Tibial nerve (tissue), 4 donors: ENCODE measurements at places on chromosomes 11 and 22. TPM values are rescaled to one million over a fixed set of nuclear protein-coding genes. Genes with fewer than 3 reads are reported as not detected.

The KCNK4 gene
- total RNA-seq: not detected

The MRGPRF gene
- 34.2 TPM for total RNA-seq

The OR52A1 gene
- total RNA-seq: not detected

The ARHGAP42 gene
- total RNA-seq: 52.2 TPM

DNA sequence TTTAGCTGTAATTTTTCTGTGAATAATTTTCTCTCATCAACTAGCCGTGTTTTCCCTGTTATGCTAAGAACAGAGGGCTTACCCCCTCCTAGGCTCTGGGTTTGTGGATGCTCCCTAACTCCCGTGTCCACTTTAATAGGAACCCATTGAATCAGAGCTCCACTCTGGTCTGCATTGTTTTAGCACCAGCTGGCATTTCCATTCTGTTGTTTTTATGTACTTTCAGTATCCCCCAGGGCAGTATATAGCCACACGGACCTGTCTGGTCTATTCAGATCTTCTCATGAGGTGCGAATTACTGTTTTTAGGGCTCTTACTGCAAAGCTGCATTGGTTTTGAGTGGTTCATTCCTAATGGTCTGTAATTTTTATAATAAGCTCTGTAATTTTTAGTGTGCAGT, 16.0 kb downstream of the POLD3 start:
- no peak for DNase-seq
- no peak overlapping the region for H3K4me3 ChIP-seq
- H3K36me3 ChIP-seq: peaks cover 5% of the 10 kb centered on the region
- H3K27ac ChIP-seq: no peak overlapping the region
- H3K27me3 ChIP-seq: no peaks in the 10 kb centered on the region

GRCh38 chr11:35234460-35235156, 95.6 kb downstream of the CD44 start:
- H3K4me1 ChIP-seq: no peaks in the 10 kb centered on the region
- H3K4me3 ChIP-seq: no peak overlapping the region
- H3K27ac ChIP-seq: no peak overlapping the region

GRCh38 chr11:115256397-115257197, 247.6 kb downstream of the CADM1 start:
- no peak for DNase-seq
- no peaks in the 10 kb centered on the region for H3K36me3 ChIP-seq
- H3K27ac ChIP-seq: no peak overlapping the region
- H3K4me1 ChIP-seq: no peaks in the 10 kb centered on the region

DNA sequence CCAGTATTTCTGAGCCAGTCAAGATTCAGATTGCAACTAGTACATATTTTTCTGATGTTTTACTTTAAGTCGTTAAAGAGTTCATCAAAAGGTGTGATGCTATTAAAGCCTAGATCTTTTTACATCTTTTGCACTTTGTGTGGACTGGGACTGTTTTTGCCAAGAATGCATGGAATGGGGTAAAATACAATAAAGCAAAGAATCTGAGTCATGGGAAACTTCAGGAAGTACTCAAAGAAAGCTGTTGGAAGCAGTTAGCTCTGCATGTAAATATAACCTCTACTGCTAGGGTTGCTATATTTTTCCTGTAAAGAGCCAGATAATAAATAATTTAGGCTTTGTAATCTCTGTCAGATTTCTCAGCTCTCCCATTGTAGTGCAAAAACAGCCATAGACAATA, 20.9 kb downstream of the ATXN10 start:
- H3K36me3 ChIP-seq: peaks cover 5% of the 10 kb centered on the region
- H3K4me3 ChIP-seq: no peak overlapping the region
- no peaks in the 10 kb centered on the region for H3K27me3 ChIP-seq
- H3K27ac ChIP-seq: no peak overlapping the region
- DNase-seq: no peak
- H3K4me1 ChIP-seq: peaks cover 25% of the 10 kb centered on the region

- H3K27ac ChIP-seq: no peak overlapping the region
- no peaks in the 10 kb centered on the region for H3K4me1 ChIP-seq
- no peaks in the 10 kb centered on the region for H3K27me3 ChIP-seq
- no peak overlapping the region for H3K4me3 ChIP-seq
Observed at GRCh38 chr11:85762226-85762625, 48.7 kb downstream of the SYTL2 start.

GRCh38 chr22:23609983-23610781, 21.9 kb downstream of the DRICH1 start:
- H3K27me3 ChIP-seq: no peaks in the 10 kb centered on the region
- H3K4me3 ChIP-seq: no peak overlapping the region
- no peak for DNase-seq
- H3K36me3 ChIP-seq: no peaks in the 10 kb centered on the region
- H3K4me1 ChIP-seq: no peaks in the 10 kb centered on the region

DNA sequence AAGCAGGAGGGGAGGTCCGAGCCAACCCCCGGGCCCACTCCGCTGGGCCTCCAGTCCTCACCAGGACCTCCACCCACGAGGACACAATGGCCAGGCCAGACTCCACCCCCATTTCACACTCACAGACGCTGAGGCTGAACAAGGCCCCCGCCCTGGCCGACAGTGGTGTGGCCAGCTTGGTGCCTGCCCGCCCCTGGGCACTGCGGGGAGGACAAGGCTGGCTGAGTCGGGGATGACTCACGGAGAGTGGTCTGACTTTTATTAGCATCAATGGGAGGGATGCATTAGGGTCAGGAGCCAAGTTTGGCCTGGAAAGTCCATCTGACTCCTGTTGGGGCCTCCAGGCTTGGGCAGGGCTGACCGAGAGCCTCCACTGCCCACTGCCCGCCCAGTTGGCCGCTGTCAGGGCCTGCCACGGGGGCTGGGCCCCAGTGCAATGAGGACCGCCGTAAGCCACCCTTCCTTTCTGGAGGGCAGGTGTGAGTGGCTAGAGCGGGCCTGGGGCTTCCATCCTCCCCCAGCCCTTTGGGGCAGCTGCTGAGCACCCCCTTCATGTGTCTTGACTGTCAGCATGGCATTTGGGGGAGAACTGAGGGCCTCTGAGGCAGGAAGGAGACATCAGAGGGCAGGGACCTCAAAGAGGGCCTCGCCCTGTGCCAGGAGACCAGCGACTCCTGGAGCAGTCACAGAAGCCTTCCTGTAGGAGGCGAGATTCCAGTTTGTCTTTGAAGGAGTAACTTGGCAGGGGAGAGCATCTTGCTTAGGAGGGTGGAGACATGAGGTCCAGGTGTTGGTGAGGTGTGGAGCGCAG, 10.6 kb downstream of the TSPAN32 start:
- no peaks in the 10 kb centered on the region for H3K36me3 ChIP-seq
- no peaks in the 10 kb centered on the region for H3K27me3 ChIP-seq
- peaks cover 45% of the 10 kb centered on the region for H3K4me1 ChIP-seq
- no peak overlapping the region for H3K4me3 ChIP-seq
- DNase-seq: no peak
- H3K27ac ChIP-seq: peak overlapping the region; percentile 88

DNA sequence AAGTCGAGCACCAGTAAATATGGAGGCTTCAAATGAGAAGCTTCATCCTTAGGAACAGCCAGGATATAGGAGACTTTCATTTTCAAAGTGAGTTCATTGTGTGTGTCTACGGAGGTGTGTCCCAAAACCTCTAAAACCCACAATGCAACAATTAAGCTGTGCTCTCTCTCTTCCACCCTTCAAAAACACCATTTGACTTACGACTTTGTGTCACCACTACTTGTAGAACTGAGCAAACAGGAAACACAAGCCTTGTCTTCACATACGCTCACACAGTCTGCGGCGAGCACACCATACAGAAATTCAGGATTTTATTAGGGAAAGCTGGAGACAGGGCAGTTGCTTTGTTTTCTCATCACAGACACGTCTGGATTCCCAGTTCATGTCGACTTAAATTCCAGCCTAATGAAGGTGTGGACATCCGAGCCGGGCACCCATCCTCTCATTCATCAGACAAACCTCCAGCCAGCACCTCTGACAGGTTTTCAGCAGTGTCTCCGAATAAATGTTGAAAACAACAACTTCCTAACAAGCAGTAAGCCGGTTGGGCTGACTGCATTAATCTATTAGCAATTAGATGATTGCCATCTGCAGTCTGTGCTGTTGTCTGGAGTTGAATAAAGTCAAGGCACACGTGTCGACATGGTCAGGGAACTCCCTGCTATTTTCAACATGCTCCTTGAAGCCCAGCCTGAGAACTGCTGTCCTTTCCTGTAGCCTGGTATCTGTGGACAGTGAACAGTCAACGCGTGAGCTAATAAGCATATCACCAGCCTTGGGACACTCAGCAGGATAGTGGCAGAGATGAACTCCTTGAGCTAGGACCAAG, 1411.1 kb downstream of the BRD1 start:
- no peak overlapping the region for H3K4me3 ChIP-seq
- H3K27ac ChIP-seq: no peak overlapping the region
- no peaks in the 10 kb centered on the region for H3K27me3 ChIP-seq
- DNase-seq: no peak

- H3K4me1 ChIP-seq: peaks cover 47% of the 10 kb centered on the region
- H3K27me3 ChIP-seq: no peaks in the 10 kb centered on the region
- peak overlapping the region; percentile 90 for H3K27ac ChIP-seq
- no peaks in the 10 kb centered on the region for H3K36me3 ChIP-seq
- DNase-seq: no peak
Observed at GRCh38 chr11:111736621-111737443, 29.4 kb downstream of the PPP2R1B start.
